ENCODE measurements at places on chromosomes 16 and 17. TPM values are rescaled to one million over a fixed set of nuclear protein-coding genes. Genes with fewer than 3 reads are reported as not detected.

Gene CCDC144A
- total RNA-seq: 7.0 TPM

Gene SOX9
- not detected for total RNA-seq

Gene CHTF18
- total RNA-seq: 82.2 TPM

Gene CD7
- total RNA-seq: 614 TPM

Gene RCVRN
- not detected for total RNA-seq

Gene SPATA2L
- total RNA-seq: 6.5 TPM

Gene CBLN1
- not detected for total RNA-seq

Gene KCNH6
- not detected for total RNA-seq

Gene SMPD3
- 0.07 TPM for total RNA-seq

Gene PSKH1
- 11.9 TPM for total RNA-seq

Gene CCDC43
- 31.8 TPM for total RNA-seq

Gene ADAMTS18
- not detected for total RNA-seq

- H3K27me3 ChIP-seq: no peaks in the 10 kb centered on the region
- H3K4me3 ChIP-seq: no peak overlapping the region
- H3K27ac ChIP-seq: no peak overlapping the region
- H3K4me1 ChIP-seq: peaks cover 57% of the 10 kb centered on the region
- peaks cover 52% of the 10 kb centered on the region for H3K36me3 ChIP-seq
Measured at GRCh38 chr17:17819561-17819995, 17.2 kb downstream of the SREBF1 start.

DNA sequence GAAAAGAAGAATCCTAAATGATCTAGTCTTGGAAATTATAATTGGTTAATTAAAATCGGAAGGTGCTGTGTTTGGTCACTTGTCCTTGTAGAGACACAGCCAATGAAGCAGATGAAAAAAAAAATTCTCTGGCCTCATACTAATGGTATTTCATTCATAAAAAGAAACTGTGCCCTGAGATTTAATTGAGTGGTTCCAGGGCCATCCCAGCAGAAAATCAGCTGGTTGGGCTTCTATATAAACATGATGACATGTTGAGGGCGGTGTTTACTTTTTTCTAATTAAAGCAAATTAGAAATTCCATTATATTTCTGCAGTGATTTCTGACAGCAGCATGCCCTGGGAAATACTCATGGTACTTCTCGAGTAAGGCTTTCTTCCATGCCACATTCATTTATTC, 191.9 kb upstream of the KCNJ16 start:
- no peaks in the 10 kb centered on the region for H3K27me3 ChIP-seq
- no peak overlapping the region for H3K4me3 ChIP-seq
- no peak overlapping the region for H3K27ac ChIP-seq
- H3K36me3 ChIP-seq: no peaks in the 10 kb centered on the region
- no peak for DNase-seq
- no peaks in the 10 kb centered on the region for H3K4me1 ChIP-seq

DNA sequence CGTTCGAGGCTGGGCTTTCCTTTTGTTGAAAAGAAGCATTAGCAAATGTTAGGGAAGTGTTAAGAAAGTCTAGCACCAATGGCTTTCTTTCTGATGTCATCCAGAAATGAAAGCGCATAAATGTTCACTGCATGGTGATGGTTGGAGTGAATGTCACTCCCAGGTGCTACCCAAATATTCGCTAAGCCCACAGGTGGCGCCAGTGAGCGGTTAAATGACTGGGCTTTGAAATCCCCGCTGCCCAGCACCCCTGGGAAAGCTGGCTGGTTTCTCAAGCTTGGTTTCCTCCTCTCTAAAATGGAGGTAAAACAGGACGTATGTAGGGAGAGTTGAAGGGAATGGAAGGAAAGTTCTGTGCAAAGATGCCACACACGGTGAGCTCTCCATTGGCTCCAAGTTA, 104.4 kb downstream of the IRX5 start:
- H3K4me3 ChIP-seq: no peak overlapping the region
- peaks cover 4% of the 10 kb centered on the region for H3K27me3 ChIP-seq
- H3K36me3 ChIP-seq: no peaks in the 10 kb centered on the region
- no peak overlapping the region for H3K27ac ChIP-seq

DNA sequence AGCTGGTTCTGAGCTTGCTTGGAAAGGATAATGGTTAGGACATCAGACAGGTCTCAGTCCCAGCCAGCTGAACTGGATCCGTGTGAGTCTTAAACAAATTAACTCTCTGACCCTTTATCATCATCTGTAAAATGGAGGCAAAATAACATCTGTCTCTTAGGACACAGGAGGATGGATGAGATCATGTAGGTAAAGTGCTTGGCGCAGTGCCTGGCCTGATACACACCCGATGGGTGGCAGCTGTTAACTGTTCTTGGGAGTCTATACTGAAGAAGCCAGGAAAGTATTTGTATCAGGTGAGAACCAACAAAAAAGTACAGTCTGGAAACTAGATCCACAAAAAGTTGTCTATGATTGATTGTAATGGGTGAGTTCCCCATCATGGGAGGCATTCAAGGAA, 188.6 kb downstream of the C16orf78 start:
- no peak overlapping the region for H3K4me3 ChIP-seq
- no peak overlapping the region for H3K27ac ChIP-seq
- H3K27me3 ChIP-seq: no peaks in the 10 kb centered on the region
- H3K4me1 ChIP-seq: no peaks in the 10 kb centered on the region

DNA sequence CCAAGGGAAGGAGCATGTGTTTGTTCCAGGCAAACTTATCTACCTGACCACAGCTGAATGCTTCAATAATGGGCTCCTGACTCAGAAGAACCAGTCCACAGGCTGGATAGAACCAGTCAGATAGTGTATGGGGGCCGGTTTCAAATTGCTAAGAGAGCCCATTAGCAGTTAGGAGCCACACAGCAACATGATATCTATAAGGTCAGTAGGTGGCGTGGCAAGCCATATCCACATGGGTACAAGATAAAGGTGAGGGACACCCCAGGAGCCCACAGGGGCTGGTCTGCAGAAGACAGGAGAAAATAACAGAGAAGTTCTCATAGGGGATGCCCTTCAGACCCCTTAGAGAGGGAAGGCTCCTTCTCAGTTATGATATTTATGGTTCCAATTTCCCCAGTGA, 31.6 kb upstream of the CDRT15 start:
- H3K36me3 ChIP-seq: no peaks in the 10 kb centered on the region
- H3K27me3 ChIP-seq: no peaks in the 10 kb centered on the region
- no peaks in the 10 kb centered on the region for H3K4me1 ChIP-seq
- DNase-seq: peak; percentile 9

- H3K27ac ChIP-seq: no peak overlapping the region
- H3K4me1 ChIP-seq: no peaks in the 10 kb centered on the region
- H3K4me3 ChIP-seq: no peak overlapping the region
Measured at GRCh38 chr17:14225254-14225980, 11.2 kb downstream of the CDRT15 start.

DNA sequence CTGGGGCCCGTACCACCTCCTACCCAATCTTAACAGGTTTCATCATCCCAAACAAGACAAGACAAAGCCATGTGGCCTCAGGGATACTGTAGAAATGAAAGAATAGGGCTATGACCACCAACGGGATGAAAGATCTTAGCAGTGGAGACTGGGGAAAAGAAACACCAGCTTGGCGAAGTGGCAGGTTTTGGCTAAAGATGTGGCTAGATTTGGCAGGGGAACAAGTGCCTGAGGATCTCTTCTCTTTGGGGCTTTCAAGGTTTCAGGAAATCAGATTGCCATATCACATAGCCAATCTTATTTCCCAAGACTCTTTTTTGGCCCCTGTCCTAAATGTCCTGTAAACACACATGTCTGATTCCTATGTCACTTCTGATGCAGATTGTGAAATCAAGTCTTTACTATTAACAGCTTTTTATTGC, 6.9 kb downstream of the KRT24 start:
- H3K36me3 ChIP-seq: no peaks in the 10 kb centered on the region
- H3K4me3 ChIP-seq: no peak overlapping the region
- no peak overlapping the region for H3K27ac ChIP-seq
- H3K4me1 ChIP-seq: no peaks in the 10 kb centered on the region

- H3K4me3 ChIP-seq: no peak overlapping the region
- H3K27ac ChIP-seq: no peak overlapping the region
- H3K27me3 ChIP-seq: peaks cover 20% of the 10 kb centered on the region
- H3K36me3 ChIP-seq: no peaks in the 10 kb centered on the region
Measured at GRCh38 chr17:79212149-79213087, 137.8 kb downstream of the ENGASE start.

- no peaks in the 10 kb centered on the region for H3K36me3 ChIP-seq
- no peak for DNase-seq
- no peak overlapping the region for H3K4me3 ChIP-seq
- H3K27me3 ChIP-seq: peaks cover 7% of the 10 kb centered on the region
- H3K4me1 ChIP-seq: no peaks in the 10 kb centered on the region
Measured at GRCh38 chr16:20415541-20415940, 6.2 kb downstream of the ACSM5 start.

DNA sequence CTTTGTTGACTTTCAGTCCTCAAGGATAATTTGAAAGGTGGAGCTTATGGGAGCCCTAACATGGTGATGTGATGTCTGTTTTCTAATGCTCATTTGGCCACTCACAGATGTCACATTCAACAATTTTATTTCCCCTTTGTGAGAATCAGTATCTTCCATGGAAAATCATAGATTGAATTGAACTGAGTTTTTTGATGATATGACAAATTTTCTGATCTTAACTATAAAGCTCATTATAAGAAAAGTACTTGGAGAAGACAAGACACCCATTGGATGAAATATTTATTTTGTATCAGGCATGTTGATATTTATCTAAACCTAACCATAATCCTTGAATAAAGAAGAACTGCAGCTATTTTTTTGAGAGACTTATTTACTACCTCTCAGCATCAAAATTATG, 824.6 kb upstream of the GOT2 start:
- H3K27me3 ChIP-seq: no peaks in the 10 kb centered on the region
- DNase-seq: no peak
- H3K36me3 ChIP-seq: no peaks in the 10 kb centered on the region
- H3K4me3 ChIP-seq: no peak overlapping the region

DNA sequence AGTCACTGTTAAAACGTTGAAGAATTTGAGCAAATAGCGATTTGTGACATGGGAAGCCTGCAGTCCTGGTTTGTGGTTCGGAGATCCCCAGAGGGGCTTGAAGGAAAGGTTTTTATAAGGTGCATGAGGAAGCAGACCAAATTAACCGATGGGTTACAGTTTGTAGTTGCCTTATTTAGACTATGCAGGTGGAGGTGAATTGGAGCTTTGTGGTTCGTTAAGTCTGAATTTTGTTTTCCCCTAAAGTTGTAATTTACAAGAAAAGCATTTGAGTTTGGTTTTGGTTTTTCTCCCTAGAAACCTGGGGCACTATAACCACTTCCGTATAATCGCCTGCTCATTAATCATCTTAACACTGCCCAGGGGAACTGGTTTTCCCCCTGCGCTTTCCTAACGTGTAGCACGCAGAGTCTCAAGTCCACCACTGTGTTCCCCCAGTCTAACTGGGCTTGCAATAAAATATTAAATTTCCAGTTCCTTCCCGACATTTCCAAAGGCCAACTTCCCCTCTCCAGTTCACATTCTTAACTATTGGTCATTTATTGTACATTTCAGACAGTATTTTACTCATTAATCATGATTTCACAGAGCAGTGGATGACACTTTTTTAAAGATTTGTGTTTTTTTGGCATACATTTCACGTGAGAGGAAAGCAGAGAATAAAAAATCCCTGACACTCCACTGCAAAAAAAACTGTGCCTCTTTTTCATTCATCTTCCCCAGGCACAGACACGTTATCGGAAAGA, 932 bp downstream of the ZNF267 start:
- H3K36me3 ChIP-seq: peaks cover 58% of the 10 kb centered on the region
- peaks cover 73% of the 10 kb centered on the region for H3K4me1 ChIP-seq
- peak overlapping the region; percentile 97 for H3K27ac ChIP-seq
- H3K4me3 ChIP-seq: peak overlapping the region; percentile 94
- no peaks in the 10 kb centered on the region for H3K27me3 ChIP-seq
- peak; percentile 60 for DNase-seq

DNA sequence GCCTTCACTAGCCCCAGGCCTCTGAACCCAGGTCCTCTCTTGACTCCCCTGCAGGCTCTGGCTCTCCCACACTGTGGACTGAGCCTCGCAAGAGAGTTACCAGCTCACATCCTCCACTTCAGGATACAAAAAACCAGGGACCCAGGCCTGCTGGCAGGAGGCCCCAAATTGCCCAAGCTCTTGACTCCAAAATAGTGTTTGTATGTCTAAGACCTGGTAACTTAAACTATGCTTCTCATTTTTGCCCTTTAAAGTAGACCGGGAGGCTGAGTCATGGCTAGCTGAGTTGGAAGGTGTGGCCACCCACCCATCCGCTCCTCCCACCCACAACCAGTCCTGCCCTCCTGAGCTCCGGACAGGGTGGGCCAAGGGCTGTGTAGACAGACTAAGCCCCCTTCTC, 250.0 kb downstream of the SOX9 start:
- H3K36me3 ChIP-seq: no peaks in the 10 kb centered on the region
- H3K27ac ChIP-seq: no peak overlapping the region
- DNase-seq: no peak
- H3K4me3 ChIP-seq: no peak overlapping the region
- no peaks in the 10 kb centered on the region for H3K4me1 ChIP-seq
- H3K27me3 ChIP-seq: no peaks in the 10 kb centered on the region

- H3K27ac ChIP-seq: no peak overlapping the region
- H3K27me3 ChIP-seq: peaks cover 4% of the 10 kb centered on the region
- DNase-seq: no peak
- no peak overlapping the region for H3K4me3 ChIP-seq
- H3K4me1 ChIP-seq: no peaks in the 10 kb centered on the region
Measured at GRCh38 chr17:52136166-52136565, 22.3 kb downstream of the CA10 start.

DNA sequence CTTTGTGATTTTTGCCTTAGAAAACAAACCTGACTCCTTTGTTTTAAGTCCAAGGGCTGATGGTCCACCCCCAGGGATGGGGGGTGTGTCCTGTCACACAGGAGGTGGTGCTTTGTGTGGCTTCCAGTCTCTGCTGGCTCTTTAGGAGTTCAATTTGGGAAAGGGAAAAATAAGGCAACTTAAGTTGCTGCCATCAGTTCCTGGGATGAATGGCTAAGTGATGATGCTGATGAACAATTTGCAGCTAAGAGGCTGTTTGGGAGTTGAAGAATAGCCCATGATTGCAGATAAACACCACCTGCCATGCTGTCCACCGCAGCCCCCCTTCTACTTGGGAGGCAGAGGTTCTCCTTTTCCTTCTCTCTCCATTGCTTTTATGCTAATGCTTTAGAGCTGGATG, 40.2 kb downstream of the ARL4D start:
- H3K27me3 ChIP-seq: peaks cover 10% of the 10 kb centered on the region
- H3K4me1 ChIP-seq: no peaks in the 10 kb centered on the region
- no peaks in the 10 kb centered on the region for H3K36me3 ChIP-seq
- no peak overlapping the region for H3K27ac ChIP-seq
- no peak overlapping the region for H3K4me3 ChIP-seq

GRCh38 chr16:11681556-11681955, 13.3 kb downstream of the SNN start:
- peaks cover 59% of the 10 kb centered on the region for H3K36me3 ChIP-seq
- H3K4me1 ChIP-seq: peaks cover 67% of the 10 kb centered on the region
- peak overlapping the region; percentile 65 for H3K27ac ChIP-seq
- DNase-seq: no peak

- H3K27me3 ChIP-seq: no peaks in the 10 kb centered on the region
- no peak overlapping the region for H3K27ac ChIP-seq
- DNase-seq: peak; percentile 81
- no peaks in the 10 kb centered on the region for H3K36me3 ChIP-seq
- H3K4me3 ChIP-seq: no peak overlapping the region
- H3K4me1 ChIP-seq: peaks cover 3% of the 10 kb centered on the region
Measured at GRCh38 chr17:78865682-78866390, 25.2 kb upstream of the USP36 start.
